ENCODE measurements at places on chromosomes 1 and 21. TPM values are rescaled to one million over a fixed set of nuclear protein-coding genes. Genes with fewer than 3 reads are reported as not detected.

DNA sequence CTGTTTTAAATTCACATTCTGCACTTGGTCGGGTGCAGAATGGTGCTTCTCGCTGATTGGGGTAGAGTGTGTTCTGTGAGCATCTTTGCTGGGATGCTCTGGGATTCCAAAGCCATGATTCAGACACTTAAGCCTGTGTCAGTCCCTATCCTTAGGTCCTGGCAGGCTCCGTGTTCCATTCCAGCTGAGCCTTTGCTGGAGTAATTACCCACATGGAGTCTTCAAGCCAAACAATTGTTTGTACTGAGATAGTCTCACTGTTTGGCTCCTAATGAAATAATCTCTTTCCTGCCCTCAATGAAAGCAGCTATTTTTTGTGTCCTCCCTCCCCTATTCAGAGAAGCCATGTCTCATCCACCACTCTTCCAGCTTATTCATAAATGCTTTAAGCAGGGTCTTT is 18.7 kb downstream of the SMAP2 start:
- DNase-seq: peak; percentile 66

GRCh38 chr1:218642033-218642948 is 297.2 kb downstream of the TGFB2 start:
- no peak for DNase-seq

Gene SPTA1
- total RNA-seq: not detected

Gene HTR6
- total RNA-seq: not detected

Gene C1orf74
- total RNA-seq: 6.6 TPM

DNA sequence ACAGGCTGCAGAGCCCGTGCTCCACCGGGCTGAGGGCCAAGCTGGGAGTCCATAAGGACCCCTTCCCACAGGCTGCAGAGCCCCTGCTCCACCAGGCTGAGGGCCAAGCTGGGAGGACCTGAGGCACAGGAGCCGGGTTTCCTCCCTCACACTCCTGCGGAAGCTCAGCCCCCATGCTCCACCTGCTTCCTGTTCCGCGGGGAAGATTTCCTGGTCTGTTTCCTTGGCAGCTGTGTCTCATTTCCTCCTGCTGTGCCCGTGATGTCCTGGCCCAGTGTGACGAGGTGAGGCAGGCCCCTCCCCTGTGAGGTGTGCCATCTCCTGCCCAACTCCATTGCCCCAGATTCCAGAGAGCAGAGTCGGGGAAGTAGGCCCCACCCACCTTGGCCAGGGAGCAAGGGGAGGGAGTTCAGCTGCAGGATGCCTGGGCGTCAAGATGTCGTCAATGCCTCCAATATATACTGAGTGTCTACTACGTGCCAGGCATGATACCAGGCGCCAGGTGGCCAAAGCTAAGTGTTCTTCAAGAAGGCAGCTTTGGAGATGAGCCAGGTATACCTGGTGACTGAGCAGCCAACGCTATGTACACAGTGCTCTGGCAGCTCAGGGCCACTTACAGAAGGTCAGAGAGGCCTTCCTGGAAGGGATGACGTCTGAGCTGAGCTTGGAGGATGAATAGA is 58.8 kb downstream of the NAV1 start:
- DNase-seq: peak; percentile 64

- no peak for DNase-seq
These were observed 243.1 kb downstream of the LTN1 start for GRCh38 chr21:28749536-28749935.

DNA sequence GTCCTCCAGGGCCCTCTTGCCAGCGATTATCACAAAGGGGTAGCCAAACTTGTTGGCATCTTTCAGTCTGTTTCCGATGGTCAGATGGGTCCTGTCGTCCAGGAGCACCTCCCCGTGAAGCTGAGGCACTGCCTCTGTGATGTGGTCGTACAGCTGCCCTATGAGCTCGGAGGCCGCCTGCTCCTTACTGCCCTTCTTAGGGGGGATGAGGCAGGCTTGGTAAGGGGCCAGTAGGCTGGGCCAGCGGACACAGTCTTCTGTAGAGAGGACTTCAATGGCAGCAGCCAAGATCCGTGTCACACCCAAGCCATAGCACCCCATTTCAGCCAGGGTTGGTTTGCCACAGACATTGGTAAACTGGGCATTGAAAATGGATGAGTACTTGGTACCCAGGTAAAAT is 6.5 kb downstream of the PARS2 start:
- no peak for DNase-seq

DNA sequence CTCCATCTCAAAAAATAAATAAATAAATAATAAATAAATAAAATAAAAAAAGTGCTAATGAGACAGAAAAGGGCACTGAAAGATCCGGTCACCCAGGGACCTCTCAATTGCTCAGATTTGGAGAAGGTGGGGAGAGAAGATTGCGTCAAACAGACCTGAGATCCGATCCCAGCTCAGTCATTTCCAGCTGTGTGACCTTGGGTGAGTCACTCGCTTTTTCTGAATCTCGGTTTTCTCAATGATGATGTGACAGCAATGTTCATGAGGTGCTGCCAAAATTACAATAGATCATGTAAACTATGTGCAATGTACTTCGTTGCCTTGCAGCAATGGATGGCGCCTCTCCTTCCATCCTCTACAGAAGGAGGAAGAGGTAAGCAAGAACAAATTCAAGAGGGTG is 11.1 kb upstream of the MEF2D start:
- no peak for DNase-seq
